ENCODE measurements at places on chromosomes 11 and 22.

DNA sequence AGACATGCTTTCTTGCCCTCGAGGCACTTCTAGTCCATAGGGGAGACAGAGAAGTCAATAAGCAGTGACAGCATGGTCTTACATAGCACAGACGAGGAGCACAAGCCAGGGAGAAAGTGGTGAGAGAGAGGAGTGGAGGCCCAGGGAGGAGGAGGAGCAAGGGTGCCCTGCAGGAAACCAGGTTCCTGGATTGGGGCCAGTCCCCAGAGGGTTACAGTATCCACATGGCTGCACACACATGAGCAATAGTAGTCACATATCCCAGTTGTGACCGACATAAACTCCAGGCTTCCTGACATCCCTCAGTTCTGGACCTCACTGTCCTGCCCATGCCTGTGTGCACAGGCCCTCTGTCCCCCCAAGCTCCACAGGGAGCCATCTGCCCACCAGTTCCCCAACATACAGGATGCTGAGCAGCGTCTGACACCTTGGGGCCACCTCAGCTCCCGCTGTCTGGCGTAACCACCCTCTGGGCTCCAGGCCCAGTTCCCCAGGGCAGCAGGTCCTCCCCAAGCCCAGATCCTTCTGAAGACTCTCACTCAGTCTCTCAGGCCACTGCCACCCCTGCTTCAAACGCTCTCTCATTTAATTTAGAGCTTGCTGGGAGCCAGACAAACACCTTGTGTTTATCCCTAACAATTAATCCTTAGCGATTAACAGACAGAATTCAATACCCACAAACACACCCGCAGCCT is 53.7 kb downstream of the DSCAML1 start:
- DNase-seq: no peak

GRCh38 chr11:9861860-9862725 is 198.2 kb downstream of the SWAP70 start:
- DNase-seq: peak; percentile 54

DNA sequence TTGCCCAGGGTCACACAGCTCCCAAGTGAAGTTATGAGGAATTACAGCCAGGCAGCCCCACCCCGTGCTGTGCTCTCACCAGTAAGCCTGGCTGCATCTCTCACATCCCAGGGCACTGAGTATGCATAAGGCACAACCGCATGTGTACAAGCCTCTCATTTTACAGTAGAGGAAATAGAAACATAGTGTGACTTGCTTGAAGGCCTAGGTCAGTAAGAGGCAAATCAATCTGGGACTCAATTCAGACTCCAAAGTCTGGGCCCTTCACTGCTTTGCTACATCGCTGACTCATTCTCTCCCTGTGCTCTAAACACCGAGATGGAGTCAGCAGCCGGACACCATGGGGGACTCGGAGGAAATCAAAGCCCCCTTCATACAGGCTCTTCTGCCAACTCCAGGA is 7.9 kb downstream of the ABTB2 start:
- DNase-seq: no peak

GRCh38 chr11:250740-251299 is 14.0 kb downstream of the PSMD13 start:
- peak; percentile 86 for DNase-seq

- DNase-seq: no peak
Observed at GRCh38 chr11:70067591-70068341, 10.4 kb upstream of the ANO1 start.

All from CD4-positive, alpha-beta T cell treated with Interleukin-17A for 1 hour (primary cell).